Astrocyte (in vitro differentiated cells and primary cell): ENCODE measurements at places on chromosomes 3 and 15. TPM values are rescaled to one million over a fixed set of nuclear protein-coding genes. Genes with fewer than 3 reads are reported as not detected.
A peak's percentile ranks its signal among the peaks of the same experiment; 100 is the strongest.

The TIMMDC1 gene
- 109 and 116 TPM in 2 replicates for total RNA-seq

The UBE2E2 gene
- 89.8 and 110 TPM in 2 replicates for total RNA-seq

The TLR9 gene
- 0.25 and 0.36 TPM in 2 replicates for total RNA-seq

The TMEM158 gene
- total RNA-seq = 11.5 and 14.1 TPM in 2 replicates

The MEX3B gene
- total RNA-seq = 18.7 and 19.1 TPM in 2 replicates

The PP2D1 gene
- not detected in 2 replicates for total RNA-seq

The GABRR3 gene
- not detected in 2 replicates for total RNA-seq

The CLSTN2 gene
- 80.9 and 85.0 TPM in 2 replicates for total RNA-seq

The GOLGA6A gene
- total RNA-seq = 0.30 and 0.31 TPM in 2 replicates

DNA sequence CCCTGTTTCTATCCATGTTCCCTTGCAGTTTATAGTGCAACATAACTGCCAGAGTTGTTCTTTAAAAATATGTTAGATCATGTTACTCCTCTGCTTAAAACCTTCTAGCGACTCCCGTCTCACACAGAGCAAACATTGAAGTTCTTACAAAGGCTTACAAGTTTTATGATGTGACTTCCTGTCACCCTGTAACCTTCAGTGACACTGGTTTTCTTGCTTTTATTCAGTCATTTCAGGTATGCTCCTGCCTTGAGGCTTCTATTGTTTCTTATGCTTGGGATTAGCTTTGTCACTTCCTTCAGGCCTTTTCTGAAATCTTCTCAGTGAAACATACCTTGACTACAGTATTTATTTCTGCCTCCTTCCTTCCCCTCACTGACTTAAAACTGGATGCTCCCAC is 252.1 kb downstream of the DOCK3 start:
- H3K4me3 ChIP-seq = no peak overlapping the region
- H3K27me3 ChIP-seq = no peaks in the 10 kb centered on the region
- no peaks in the 10 kb centered on the region for H3K36me3 ChIP-seq
- no peak overlapping the region for H3K27ac ChIP-seq

DNA sequence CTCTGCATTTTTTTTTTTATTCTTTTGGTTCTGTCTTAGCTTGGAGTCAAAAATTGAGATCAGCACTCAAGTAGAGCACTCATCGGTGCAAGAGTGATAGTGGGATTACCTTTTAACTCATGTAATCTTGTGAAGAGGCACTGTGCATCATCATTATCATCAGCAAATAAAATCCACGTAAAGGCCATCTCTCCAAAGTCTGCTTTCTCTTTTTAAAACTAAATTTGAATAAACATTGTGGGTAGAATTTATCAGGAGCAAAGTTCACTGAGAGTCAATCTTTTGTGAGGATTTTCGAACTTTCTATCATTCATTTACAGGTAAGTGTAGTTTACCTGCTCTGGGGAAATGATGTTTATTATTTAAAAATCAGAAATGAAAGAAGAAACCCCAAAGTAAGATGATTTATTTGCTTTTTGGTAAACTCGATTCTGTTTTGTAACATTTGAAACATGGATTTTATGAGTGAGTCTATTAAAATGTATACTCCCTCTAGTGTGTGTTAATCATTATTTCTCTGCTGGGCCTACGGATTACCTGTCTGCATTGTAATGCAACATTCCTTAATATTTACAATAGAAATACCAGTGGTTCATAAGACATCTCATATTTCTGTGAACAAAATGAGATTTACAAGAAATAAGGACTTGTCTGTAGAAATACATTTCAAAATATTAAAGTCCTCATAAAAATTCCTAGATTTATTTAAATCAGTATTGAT is 327.7 kb upstream of the NAALADL2 start:
- no peak for DNase-seq
- no peaks in the 10 kb centered on the region for H3K27me3 ChIP-seq

- DNase-seq = no peak
- H3K4me3 ChIP-seq = no peak overlapping the region
- no peaks in the 10 kb centered on the region for H3K27me3 ChIP-seq
- peaks cover 5% of the 10 kb centered on the region for H3K36me3 ChIP-seq
- peaks cover 36% of the 10 kb centered on the region for H3K4me1 ChIP-seq
- H3K27ac ChIP-seq = no peak overlapping the region
Observed at GRCh38 chr15:73694419-73694818, 10.2 kb downstream of the CD276 start.

DNA sequence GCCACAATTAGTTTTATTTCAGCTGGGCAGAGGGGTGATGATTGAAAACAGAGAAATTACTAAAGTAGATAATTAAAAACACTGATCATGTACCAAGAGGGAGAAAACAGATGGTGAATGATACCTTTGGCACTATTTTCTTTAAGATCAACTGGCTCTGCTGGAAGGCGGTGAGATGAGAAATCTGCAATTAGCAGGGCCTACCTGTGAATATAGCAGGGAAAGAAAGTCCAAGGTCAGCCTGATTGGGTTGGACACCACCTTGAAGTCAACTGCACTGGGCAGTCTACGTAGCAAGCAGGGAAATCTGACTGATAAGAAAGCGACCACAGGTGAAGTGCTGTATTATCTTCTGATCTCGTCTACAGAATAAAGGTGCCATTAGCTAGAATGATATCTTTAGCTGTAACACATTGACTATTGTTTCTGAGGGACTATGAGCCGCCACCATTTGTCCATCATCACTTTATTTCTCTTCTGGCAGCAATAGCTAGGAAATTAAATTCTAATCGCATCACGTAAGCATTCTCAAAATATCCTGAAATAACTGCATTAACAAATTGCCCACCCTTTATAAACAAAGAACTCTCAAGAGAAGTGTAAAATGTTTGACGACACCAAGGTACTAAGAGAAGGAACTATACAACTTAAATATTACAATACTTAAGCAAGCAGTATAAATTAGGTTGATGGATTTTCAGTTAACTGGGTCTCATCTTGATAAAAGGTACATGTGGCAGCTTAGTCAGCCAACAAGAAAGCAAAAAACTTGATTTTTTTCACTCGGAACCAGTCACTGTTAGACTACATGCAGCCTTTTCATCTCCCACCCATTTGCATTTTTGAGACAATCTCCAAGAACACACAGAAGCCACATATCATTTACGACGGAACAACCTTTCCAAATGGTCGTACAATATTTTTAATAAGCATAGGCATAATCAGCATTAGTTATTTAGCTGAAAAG is 1.3 kb downstream of the NEDD4 start:
- peak; percentile 6 for DNase-seq
- H3K4me3 ChIP-seq = peak overlapping the region; percentile 72
- H3K27ac ChIP-seq = peak overlapping the region; percentile 76
- H3K4me1 ChIP-seq = peaks cover 17% of the 10 kb centered on the region

- no peaks in the 10 kb centered on the region for H3K36me3 ChIP-seq
- H3K4me3 ChIP-seq = peak overlapping the region; percentile 73
- no peak overlapping the region for H3K27ac ChIP-seq
- no peak for DNase-seq
Observed at GRCh38 chr15:63599401-63600000, 2.3 kb downstream of the FBXL22 start.

DNA sequence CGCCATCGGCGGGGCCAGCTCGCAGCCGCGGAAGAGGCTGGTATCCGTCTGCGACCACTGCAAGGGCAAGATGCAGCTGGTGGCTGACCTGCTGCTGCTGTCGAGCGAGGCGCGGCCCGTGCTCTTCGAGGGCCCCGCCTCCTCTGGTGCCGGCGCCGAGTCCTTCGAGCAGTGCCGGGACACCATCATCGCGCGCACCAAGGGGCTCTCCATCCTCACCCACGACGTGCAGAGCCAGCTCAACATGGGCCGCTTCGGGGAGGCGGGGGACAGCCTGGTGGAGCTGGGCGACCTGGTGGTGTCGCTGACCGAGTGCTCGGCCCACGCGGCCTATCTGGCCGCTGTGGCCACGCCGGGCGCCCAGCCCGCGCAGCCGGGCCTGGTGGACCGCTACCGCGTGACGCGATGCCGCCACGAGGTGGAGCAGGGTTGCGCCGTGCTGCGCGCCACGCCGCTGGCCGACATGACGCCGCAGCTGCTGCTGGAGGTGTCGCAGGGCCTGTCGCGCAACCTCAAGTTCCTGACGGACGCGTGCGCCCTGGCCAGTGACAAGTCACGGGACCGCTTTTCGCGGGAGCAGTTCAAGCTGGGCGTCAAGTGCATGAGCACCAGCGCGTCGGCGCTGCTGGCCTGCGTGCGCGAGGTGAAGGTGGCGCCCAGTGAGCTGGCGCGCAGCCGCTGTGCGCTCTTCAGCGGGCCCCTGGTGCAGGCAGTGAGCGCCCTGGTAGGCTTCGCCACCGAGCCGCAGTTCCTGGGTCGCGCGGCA is 1.8 kb downstream of the TLNRD1 start:
- H3K27me3 ChIP-seq = no peaks in the 10 kb centered on the region
- H3K4me1 ChIP-seq = peaks cover 16% of the 10 kb centered on the region
- peaks cover 9% of the 10 kb centered on the region for H3K36me3 ChIP-seq
- peak overlapping the region; percentile 90 for H3K27ac ChIP-seq
- DNase-seq = no peak
- H3K4me3 ChIP-seq = peak overlapping the region; percentile 85

DNA sequence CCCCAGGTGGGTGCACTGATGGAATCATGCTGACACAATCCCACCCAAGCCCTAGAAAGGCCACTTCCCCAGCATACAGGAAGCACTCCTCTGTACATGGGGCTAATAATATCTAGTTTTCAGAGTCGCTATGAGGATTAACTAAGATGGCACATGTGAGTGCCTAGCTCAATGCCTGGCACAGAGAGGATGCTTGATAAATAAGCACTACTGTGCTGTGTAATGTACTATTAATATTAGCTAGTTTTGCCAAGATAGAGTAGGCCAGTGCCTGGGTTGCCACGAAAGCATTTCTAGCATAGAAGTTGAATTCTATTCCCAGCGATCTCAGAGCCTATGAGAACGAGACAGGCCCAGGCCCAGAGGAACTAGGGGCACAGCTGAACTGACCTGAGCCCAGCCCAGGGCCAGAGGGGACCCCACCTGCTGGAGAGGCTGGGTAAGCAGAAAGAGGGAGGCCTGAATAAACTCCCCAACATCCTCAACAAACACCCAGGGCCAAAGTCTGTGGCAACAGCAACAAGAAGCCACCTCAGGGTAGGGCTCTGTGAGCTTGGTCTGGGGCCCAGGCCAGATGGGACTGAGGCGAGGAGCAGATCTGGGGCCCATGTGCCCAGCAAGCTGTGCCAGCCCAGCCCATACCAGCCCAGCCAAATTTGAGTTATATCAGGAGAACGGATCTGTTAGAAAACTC is 7.6 kb upstream of the SEMA7A start:
- peaks cover 10% of the 10 kb centered on the region for H3K4me1 ChIP-seq
- DNase-seq = no peak
- no peak overlapping the region for H3K27ac ChIP-seq
- no peaks in the 10 kb centered on the region for H3K36me3 ChIP-seq
- no peaks in the 10 kb centered on the region for H3K27me3 ChIP-seq

GRCh38 chr3:52848617-52849016 is 13.8 kb upstream of the MUSTN1 start:
- no peaks in the 10 kb centered on the region for H3K36me3 ChIP-seq
- H3K4me3 ChIP-seq = no peak overlapping the region
- no peak overlapping the region for H3K27ac ChIP-seq
- H3K4me1 ChIP-seq = no peaks in the 10 kb centered on the region
- no peaks in the 10 kb centered on the region for H3K27me3 ChIP-seq

DNA sequence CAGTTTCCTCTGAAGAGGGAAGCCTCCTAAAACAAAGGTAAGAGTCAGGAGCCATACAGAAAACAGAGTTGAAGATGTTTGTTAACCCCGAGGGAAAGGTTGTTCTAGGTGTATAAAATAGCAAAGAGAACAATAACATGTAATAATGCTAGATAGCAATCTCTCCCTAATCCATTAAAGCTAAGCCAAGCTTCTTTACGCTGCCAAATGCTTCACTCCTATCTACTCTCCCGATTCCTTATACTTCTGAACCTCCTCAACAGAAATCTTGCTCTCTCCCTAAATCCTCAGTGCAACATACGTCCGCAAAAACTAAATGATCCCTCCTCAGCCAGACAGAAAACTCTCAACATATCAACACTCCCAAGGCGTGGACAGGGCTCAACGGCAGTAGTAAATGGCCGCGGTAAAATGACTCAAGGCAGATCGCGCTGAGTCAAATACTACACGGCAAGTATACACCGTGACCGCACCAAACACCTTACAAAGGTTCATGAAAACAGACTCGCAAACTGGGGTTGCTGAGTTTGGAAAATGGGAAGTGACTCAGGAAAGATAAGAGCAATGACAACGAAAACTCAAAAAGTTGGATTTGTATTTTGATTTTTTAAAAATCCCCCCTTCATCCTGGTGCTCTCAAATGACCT is 682 bp downstream of the CLDND1 start:
- H3K4me3 ChIP-seq = peak overlapping the region; percentile 85
- H3K36me3 ChIP-seq = peaks cover 30% of the 10 kb centered on the region
- peaks cover 18% of the 10 kb centered on the region for H3K4me1 ChIP-seq
- peak; percentile 68 for DNase-seq

DNA sequence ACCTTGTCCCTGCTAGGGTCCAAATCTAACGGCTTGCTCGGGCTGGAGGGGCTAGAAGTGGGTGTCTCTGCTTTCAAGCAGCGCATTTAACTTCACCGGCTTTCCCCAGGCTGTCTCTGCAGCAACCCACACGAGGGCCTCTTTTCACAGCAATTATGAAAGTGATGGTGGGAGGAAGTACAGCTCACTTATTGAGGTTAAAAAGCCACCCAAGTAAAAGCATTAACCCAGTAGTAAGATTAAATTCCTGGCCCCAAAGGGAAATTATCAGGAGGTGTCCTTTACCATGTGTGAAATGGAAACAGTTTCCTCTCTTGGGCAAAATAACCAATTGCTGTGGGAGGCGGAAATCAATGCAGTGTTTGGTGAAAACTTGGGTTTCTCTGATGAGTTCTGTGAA is 41.1 kb downstream of the NGRN start:
- H3K27ac ChIP-seq = no peak overlapping the region
- H3K4me3 ChIP-seq = no peak overlapping the region
- DNase-seq = no peak
- H3K27me3 ChIP-seq = no peaks in the 10 kb centered on the region
- H3K36me3 ChIP-seq = no peaks in the 10 kb centered on the region
- H3K4me1 ChIP-seq = no peaks in the 10 kb centered on the region

DNA sequence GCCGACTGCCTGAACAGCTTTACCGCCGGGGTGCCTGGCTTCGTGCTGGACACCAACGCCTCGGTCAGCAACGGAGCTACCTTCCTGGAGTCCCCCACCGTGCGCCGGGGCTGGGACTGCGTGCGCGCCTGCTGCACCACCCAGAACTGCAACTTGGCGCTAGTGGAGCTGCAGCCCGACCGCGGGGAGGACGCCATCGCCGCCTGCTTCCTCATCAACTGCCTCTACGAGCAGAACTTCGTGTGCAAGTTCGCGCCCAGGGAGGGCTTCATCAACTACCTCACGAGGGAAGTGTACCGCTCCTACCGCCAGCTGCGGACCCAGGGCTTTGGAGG is 815 bp downstream of the SPINT1 start:
- no peak for DNase-seq
- H3K27me3 ChIP-seq = peaks cover 11% of the 10 kb centered on the region
- no peaks in the 10 kb centered on the region for H3K36me3 ChIP-seq
- H3K27ac ChIP-seq = no peak overlapping the region
